ENCODE measurements at places on chromosomes 3 and 15.

DNA sequence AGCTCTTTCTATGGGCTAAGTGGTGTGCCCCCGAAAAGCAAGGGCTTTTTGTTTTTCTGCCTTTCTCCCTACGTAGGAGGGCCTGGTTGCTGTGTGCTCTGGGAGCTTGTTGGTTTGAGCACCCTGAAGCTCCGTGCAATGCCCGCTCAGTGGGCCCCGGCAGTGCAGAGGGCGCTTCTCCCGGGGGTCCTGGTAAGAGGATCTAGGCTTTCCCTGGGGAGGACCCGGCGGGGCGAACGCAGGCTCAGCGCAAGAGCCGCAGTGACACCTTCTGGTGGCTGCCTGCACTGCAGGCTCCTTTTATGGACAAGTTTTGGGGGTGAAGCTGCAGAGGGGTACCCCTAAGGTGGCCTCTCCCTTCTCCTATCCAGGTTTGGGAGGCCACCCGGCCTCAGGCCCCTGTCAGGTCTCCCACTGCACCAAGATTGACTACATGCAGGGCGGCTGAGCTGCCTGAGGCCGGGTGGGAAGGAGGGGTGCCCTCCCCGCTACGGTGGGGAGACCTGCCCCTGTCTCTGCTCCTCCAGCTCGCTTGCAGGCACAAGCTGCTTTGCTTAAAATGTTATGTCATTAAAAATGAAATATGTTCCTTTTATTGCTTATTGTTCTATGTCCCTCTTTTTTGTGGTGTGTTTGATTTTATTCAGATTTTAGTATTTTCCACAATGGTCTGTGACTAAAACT lies 387.9 kb downstream of the GABRG3 start:
- DNase-seq, result peak; percentile 17

DNA sequence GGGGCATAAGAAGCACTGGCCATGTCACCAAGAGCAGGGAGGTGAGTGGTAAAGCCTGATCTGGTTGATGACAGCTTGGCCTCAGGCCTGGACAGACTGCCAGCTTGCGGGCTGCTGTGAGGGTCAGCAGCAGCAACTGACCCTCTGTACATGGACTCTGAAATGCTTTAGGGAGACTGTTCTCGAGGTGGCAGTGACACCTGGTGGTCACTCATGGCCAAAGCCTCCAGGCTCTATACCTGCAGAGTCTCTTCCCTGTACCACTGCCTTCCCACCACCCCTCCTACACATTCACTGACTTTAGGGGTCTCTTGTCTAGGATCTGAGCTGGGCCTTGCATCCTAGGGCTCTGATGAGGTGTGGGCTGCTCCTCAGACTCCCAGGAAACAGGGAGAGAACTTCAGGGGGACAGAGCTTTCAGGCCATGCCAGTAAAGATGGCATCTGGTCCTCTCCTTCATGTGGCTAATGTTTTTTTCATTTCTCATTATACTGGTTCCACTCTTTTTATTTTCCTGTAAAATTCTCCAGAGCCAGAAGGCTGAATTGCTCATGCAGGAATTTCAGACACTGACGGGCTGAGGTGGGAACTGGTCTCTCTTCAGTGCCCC lies 17.2 kb upstream of the TIMP4 start:
- DNase-seq, result peak; percentile 37

DNA sequence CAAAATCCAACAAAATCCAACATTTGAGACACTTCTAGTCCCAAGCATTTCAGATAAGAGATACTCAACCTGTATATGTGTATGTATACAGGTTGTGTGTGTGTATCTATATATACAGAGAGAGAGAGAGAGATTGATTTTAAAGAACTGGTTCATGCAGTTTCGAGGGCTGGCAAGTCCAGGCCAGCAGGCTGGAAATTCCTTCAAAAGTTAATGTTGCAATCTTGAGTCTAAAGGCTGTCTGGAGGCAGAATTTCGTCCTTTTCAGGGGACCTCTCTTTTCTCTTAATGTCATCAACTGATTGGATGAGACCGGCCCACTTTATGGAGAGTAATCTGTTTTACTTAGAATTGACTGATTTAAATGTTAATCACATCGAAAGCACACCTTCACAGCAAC lies 199.6 kb upstream of the IL12A start:
- no peak for DNase-seq

DNA sequence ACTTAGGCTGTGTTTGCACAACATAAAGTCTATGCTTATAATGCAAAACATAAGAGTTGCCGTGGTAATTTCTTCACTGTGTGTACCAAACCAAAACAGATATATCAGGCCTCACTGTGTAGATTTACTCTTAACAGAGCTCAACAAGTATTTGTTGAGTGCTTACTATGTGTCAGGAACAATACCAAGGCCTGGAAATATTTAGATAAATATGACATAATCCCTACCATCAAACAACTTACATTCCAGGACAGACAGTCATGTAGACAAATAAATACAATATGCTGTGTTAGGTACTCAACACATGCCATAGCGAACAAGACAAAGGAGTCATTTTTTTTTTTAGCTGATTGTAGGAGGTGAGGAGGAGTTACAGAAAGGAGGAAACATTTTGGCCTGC lies 554.0 kb downstream of the NSUN3 start:
- DNase-seq, result no peak

DNA sequence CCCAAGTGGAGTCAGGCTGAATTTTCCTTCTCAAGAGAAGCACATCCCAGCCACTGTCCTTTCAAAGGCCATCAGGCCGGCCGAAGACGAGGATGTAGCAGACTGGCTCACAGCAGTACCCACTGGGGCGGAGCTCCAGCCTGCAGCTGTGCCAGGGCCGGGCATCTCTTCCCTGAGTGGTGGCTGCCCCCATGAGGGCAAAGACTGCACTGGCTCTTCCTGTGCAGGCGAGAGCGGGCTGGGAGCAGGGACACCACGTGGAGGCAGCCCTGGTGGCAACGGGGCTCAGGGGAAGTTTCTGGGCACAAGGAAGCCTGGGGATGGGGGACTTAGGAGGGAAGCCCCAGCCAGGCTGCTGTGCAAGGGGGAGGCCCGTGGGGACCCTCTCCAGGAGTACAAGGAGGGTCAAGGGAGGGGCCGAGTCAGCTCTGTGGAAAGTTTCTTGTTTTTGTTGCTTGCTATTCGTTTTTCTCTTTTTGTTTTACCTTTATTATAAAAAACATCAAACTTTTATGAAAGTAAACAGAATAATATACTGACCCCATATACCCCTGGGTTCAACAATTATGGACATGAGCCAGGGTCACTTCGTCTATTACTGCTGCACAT lies 66.1 kb downstream of the RPN1 start:
- peak; percentile 85 for DNase-seq

Measured in pons (tissue), 1 donor.